ENCODE measurements at places on chromosomes 1 and 21. TPM values are rescaled to one million over a fixed set of nuclear protein-coding genes. Genes with fewer than 3 reads are reported as not detected.

TXNIP gene
- total RNA-seq: 294 TPM

S100A14 gene
- total RNA-seq: 52.3 TPM

CHIA gene
- not detected for total RNA-seq

LCE3E gene
- not detected for total RNA-seq

FCRL1 gene
- not detected for total RNA-seq

OLIG1 gene
- total RNA-seq: not detected

ST7L gene
- total RNA-seq: 14.8 TPM

TDRKH gene
- 10.9 TPM for total RNA-seq

TESK2 gene
- total RNA-seq: 1.0 TPM

LMOD1 gene
- total RNA-seq: 0.17 TPM
